ENCODE measurements at places on chromosomes 7 and 10.

GRCh38 chr10:1195828-1196227 lies 139.6 kb downstream of the WDR37 start:
- DNase-seq, result no peak

DNA sequence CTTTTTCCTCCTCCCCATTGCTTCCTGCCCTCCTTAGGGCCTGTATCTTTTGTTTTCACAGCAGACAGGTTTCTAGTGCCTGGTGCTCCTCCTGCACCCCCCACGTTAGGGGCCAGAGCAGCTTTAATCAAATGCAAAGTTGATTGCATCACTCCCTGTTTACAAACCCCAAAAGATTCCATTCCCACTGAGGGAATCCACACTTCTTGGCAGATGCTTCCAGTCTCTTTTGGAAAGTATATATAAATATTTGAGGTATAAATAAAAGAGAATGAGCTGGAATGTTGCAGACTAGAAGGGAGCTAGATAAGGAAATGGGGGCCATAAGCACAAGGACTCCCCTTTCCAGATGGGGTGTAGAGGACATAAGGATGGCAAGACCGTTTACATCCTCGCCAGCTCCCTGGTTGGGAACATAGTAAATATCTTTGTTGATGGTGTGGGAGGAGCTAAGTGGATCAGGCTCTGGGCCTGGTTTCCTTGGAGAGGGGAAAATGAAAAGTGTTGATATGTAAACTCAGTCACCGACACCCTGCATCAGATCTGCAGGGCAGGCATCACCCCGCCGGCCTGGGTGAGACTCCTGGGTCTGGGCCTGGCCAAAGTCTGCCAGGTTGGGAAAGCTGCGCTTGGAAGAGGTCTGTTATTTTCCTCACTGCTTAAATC lies 6.2 kb downstream of the RARRES2 start:
- DNase-seq, result no peak

- DNase-seq, result no peak
Observed at GRCh38 chr10:56057860-56058259, 303.2 kb downstream of the ZWINT start.

DNA sequence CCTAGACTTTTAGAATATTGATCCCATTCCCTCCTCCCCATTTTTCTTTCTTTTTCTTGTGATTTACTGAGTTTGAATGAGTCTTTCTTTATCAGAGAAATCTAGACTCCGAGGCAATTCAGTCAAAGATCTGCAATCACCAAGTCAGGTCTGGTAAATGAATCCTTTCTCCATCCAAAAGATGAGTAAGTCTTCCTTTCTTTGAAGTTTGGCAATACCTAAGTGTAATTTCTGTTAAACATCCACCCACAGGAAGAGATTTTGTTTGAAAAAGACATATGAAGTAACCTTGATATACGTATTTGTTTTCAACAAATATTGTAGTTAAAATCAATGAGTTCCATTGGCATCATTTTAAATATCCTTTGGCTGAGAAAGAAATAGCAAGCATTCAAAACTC lies 58.3 kb downstream of the SLC39A12 start:
- DNase-seq, result no peak

- DNase-seq, result no peak
Observed at GRCh38 chr7:92244808-92245486, 767 bp downstream of the KRIT1 start.

DNA sequence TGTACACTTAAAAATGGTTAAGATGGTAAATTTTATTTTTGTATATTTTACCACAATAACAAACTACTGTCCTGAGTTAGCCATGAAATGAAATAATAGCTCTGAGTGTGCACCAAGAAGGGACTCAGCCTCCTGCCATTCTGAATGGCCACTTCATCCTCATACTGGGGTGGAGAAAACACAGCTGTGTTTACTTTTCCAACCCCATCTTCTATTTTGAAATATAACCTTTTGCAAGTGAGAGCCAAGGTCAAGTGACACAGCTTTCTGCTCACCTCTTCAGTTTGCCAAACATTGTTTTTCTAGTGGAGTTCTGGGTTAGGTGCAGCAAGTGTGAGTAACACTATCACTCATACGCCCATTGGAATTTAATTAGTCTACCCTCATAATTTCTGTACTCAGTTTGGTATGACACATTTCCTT lies 107.4 kb upstream of the GLCCI1 start:
- no peak for DNase-seq

DNA sequence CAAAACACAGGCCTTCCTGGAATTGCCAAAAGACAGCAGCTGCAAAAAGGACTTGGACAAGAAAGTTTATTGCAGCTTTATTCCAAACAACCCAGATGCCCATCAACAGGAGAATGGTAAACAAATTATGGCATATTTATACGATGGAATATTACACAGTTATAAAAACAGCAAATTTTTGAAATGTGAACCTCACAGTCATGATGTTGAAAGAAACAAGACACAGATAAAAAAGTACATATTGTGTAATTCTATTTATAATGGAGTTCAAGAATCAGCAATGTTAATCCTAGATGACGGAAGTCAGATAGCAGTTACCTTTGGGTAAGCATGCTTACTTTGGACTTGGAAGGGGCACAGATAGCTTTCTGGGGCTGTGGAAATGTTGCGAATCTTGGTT lies 44.4 kb downstream of the SYPL1 start:
- no peak for DNase-seq

DNA sequence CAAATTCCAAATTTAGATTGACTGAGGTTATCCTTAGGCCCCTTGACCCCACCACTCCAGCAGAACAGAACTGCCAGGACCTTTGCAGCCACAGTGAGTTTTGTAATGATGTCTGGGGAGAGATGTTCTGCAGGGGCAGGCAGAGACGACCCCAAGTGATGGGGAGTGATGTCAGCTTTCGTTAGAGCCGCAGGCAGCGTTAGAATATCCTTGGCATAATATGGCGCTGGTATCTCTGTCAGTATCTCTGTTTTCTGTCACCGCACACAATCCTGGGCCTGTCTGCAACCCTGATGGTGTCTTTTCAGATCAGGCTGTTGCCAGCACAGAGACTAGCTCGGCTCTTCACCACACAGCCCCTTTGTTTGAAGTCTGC lies 1083.6 kb downstream of the KCNMA1 start:
- DNase-seq, result no peak

DNA sequence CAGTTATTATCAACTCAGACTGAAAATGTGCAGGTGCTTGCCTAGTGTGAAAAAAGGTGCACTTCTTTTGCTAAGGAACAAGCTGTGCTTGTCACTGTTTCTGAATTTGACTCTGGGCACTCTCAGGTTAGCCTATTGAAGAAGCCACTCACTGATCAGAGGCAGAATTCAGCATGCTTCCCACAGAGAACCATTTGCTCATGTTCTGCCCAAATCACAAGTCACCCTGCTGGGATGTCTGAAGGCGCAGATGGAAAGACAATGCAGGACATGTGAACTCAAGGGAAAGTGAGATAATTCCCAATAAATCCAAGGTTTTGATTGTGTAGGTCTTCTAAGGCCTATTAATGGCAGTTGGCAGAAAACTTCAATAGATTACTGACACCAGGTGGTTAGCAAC lies 47.8 kb upstream of the CSTF2T start:
- no peak for DNase-seq

- no peak for DNase-seq
Observed at GRCh38 chr7:78020136-78020873, 221.7 kb downstream of the PHTF2 start.

DNA sequence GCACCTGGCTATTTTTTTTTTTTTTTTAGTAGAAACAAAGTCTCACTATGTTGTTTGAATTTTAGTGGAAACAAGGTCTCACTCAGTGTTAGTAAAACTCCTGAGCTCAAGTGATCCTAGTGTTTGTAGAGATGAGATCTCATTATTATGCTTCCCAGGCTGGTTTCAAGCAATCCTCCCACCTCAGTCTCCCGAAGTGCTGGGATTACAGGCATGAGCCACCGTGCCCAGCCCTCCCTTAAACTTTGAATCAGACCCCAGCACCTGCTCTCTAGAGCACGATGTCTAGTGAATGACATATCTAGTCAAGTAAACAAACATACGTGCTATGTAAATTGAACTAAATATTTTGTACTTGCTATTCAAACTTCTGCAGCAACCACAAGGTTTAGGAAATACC lies 105.6 kb upstream of the MYO3A start:
- no peak for DNase-seq

GRCh38 chr7:27129729-27130539 lies 623 bp downstream of the HOXA4 start:
- peak; percentile 76 for DNase-seq

GRCh38 chr7:37284805-37285231 lies 163.8 kb downstream of the ELMO1 start:
- no peak for DNase-seq

DNA sequence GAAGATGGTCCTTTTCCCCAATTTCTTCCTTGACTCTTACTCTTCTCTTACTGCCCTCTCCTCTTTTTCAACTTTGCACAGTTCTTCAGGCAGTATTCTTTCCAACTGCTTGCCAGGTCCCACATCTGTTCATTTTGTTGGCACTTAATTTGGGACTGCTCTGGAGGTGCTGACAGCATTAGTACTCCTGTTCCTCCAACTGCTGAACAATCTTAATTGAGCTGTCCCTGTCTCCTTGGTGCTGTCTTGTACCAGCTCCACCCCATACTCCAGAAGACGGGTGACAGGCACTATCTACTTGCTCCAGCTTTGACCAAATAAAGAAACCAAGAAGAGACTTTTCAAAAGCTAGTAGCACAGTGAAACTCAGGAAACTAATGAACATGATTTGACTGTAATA lies 160.0 kb downstream of the PDE1C start:
- no peak for DNase-seq

DNA sequence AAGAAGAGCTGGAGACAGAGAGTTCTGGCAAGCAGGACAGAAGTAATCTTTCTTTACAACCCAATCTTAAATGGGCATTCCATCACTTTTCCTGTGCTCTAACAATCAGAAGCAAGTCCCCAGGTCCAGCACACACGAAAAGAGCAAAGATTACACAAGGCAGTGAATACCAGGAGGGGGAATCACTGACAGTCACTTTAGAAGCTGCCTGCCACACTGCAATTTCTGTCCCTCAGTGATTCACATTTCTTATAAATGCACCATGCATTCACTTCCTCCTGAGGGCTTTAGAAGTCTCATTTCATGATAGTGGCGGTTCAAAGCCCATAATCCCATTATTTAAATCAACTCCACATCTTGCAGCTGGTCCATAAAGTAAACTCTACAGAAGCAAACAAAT lies 362.5 kb downstream of the POM121L12 start:
- no peak for DNase-seq

- no peak for DNase-seq
Observed at GRCh38 chr10:10044922-10045764, 972.5 kb upstream of the CELF2 start.

- peak; percentile 58 for DNase-seq
Observed at GRCh38 chr7:150941351-150942000, 36.6 kb downstream of the KCNH2 start.

DNA sequence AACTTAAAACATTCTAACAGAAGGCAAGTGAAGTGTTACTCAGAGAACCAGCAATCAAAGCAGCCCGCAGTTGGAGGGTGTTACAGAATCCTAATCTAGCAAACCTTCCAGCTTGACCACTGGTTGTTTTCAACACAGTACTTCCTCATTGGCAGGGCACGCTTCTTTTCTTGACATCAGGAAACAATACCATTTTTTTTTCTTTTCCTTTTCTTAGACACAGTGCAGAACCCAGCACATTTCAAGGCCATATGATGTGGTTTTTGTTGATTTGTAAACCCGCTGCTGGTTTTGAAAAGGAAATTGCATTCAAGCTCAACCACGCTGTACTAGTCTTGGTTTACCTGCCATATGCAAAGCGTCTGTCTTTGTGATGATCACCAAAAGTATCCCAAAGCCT lies 33.4 kb downstream of the RHOBTB1 start:
- DNase-seq, result no peak

DNA sequence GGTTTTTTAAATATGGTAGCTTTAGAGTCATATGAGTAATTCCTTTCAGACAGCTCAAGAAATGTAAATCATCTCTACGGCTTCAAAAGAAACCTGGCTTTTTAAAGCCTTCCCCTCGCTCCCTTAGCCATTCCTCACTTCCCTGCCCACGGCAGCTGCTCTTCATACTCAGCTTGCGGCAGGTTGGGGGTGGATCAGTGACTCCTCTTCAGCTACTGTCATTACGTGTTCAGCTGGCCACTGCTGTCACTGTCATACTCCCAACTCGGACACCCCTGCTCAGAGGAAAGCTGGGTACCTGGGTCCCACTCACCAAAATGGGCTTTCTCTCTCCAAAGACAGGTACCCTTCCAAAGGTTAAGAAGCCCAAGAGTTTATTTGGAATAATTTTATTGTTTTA lies 6.6 kb downstream of the YWHAG start:
- DNase-seq, result no peak

- no peak for DNase-seq
Observed at GRCh38 chr7:136053689-136054485, 76.7 kb upstream of the MTPN start.

DNA sequence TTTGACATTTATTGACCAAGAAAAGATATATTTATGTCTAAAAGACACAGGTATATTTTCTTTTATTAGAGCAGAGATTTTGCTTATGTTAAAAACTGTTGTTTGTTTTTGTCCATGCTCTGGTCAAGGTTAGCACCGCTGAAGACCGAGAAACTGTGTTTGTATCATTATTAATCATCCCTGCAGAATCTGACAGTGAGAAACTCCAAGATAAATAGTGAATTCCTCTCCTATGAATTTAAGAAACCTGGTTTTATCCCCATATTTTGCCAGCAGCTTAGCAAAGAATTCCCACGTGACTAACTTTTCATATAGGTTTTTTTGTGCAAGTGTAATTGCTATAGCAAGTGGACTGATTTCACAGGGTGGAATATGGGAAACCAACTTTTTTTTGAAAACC lies 77.6 kb downstream of the FRMD4A start:
- no peak for DNase-seq

All from type B pancreatic cell (in vitro differentiated cells).